ENCODE measurements at places on chromosomes 2 and 18.
A peak's percentile ranks its signal among the peaks of the same experiment; 100 is the strongest.

DNA sequence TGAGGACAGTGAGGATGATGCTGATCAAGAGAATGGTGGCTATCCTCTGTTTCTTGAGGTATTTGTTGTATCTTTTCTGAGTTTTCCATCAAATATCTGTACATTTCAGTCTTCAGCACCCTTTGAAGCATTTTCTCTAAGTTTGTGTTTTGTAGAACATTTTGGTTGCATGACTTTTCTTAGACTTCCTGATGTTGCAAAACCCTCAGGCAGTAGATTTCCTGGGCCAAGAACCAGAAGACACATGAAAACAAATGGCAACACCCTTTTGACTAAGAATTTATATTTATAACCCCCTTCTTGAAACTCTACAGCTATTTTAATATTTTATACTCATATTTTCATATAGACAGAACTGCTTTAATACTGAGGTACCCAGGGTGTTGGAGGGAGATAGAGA lies 16.2 kb downstream of the HNMT start:
- DNase-seq: no peak

GRCh38 chr2:238105506-238106338 lies 5.6 kb downstream of the ESPNL start:
- DNase-seq: no peak

- DNase-seq: no peak
Observed at GRCh38 chr2:230658877-230659652, 53.6 kb upstream of the CAB39 start.

DNA sequence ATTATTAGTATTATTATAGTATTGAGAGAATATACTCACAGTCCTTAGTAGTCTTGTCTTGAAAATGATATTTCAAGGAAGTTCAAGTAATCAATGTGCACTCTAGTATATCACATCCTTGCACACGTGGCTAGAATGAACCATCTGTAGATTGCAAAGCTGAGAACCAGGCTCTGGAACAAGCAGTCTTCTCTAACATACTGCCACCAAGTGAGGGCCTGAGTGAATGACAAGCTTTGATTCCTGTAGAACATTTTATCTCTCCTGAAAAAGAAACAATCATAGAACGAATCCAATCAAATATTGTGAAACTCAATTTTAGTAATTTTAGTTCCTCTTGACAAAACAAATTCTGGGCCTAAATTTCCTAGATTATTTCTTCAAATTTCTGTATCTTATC lies 55.3 kb upstream of the SULT1C3 start:
- peak; percentile 22 for DNase-seq

DNA sequence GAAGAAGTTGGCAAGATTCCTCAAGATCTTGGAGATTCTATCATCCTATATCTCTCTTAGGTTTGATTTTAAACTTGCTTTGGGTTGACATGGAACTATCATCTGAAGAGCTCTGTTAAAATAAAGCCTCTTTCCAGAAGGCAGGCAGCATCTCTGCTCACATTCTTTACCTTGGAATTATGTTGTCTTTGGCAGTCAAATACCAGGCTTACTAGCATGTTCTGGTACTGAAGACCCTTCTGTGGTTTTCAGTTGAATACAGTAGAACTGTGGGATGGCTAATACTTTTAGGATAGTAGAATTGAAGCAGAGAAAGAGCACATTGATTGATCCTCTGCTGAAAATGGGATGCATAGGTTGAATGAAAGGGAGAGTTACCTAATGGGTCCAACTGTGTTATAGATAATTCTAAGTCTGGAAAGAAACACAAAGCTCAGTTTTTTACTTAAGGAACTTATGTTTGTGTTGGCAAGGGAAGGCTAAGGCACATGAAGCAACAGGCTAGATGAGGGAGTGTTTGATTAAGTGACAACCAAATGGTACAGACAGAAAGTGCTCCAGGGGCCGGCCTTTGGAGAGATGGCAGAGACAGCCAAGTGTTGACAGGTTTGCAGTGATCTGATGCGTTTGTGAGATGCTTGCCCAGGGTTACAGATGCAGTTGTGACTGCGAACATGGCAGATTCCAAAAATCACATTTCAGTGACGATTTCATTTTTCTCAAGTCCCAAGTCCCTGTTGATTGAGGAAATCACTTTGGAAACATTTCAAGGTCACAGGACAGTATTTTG lies 397.9 kb downstream of the MEIS1 start:
- no peak for DNase-seq

GRCh38 chr2:71882949-71883472 lies 264.7 kb downstream of the CYP26B1 start:
- DNase-seq: no peak

- no peak for DNase-seq
Observed at GRCh38 chr2:162888652-162889051, 50.1 kb upstream of the KCNH7 start.

DNA sequence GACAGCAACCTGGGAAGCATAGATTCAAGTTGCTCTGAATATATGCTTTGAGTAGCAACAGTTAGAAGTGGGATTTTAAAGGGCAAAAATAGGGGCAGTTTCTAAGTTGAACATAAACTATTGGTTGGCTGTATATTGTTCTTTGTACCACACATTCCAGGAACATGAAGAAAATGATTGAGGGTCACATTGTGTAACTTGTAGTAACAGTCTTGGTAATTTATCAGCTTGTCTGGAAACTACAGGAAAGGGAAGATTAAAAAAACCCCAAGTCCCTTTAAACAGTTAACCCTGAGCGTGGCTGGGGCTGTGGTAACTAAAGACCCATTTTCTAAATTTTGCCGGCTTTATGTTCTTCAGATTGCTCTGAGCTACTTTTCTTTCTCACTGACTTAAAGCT lies 7.4 kb downstream of the PLEKHB2 start:
- DNase-seq: no peak

DNA sequence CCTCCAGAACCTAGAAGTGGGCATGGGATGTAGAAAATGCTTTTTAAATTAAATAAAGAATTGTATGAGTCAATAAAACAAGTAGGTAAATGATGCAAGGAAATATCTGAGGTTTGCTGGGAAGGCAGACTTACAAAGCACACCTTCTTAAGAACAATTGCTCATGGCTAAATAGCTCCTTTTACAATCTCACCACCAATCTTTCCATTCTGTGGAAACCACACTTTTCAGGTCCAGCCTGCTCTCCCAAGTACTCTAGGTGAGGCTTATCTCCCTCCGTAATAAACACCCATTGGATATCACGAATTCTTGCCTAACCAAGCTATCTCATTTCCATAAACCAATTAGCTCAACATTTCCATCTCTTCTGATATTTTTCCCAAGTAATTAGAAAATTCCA lies 91.5 kb upstream of the SLC8A1 start:
- DNase-seq: no peak

DNA sequence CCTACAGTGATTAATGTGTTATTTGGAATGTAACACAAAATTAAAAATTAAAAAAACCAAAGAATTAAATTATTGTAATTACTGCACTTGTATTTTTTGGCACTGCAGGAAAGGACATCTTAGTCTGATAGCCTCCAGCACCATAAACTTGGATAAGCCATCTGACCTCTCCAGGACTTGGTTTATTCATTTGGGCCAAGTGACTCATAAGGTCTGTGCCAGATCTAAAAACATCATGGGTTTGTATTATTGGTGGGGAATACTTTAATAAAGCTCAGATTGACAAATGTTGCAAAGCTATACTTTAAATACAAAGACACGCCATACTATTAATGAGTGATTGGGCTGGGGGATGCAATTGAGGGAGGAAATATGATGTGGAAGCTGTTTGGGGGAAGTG lies 225.2 kb downstream of the ZNF521 start:
- no peak for DNase-seq

DNA sequence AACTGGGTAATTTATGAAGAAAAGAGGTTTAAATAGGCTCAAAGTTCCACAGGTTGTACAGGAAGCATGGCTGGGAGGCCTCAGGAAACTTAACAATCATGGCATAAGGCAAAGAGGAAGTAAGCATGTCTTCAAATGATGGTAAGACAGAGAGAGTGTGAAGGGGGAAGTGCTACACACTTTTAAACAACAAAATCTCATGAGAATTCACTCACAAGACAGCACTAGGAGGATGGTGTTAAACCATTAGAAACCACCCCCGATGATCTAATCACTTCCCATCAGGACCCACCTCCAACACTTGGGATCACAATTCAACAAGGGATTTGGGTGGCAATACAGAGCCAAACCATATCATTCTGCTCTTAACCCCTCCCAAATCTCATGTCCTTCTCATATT lies 34.9 kb downstream of the CFAP210 start:
- DNase-seq: no peak

DNA sequence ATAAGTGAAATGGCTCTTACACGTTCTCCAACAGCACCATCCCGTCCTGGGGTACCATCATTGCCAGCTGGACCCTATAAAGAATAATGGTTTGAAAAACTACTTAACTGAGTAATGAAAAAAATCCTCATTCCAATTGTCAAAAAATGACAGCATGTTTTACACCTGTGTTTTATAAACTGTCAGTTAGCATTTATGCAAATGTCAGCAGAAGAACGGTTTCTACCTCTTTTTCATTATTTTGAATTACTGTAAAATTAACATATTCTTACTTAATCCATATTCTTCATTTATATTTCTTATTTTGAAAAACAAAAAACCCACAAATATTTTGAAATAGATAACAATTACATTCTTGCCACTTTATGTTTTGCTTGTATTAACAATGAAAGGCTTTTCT lies 74.0 kb downstream of the COL3A1 start:
- DNase-seq: no peak

All from NCI-H1417 (cell line).